ENCODE measurements at places on chromosomes 5 and 9.

DNA sequence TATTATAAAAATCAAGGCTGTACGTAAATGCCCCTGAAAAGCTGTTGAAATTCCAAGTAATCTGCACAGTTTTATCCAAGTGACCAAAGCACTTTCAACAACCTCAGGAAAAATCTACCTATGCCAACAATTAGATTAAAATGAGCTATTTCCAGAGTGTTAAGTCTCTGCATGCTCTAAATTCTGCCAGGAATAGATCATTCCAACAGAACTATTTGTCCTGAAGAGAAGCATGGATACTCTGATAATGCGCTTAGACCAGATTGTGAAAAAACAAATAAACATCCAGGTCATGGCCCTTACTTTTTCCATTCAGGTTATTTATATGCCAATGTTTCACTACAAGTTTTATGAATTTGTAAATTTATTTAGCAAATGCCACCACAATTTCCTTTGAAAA is 59.1 kb downstream of the PLK2 start:
- DNase-seq, result no peak

GRCh38 chr5:113162208-113162607 is 185.6 kb downstream of the DCP2 start:
- DNase-seq, result no peak

DNA sequence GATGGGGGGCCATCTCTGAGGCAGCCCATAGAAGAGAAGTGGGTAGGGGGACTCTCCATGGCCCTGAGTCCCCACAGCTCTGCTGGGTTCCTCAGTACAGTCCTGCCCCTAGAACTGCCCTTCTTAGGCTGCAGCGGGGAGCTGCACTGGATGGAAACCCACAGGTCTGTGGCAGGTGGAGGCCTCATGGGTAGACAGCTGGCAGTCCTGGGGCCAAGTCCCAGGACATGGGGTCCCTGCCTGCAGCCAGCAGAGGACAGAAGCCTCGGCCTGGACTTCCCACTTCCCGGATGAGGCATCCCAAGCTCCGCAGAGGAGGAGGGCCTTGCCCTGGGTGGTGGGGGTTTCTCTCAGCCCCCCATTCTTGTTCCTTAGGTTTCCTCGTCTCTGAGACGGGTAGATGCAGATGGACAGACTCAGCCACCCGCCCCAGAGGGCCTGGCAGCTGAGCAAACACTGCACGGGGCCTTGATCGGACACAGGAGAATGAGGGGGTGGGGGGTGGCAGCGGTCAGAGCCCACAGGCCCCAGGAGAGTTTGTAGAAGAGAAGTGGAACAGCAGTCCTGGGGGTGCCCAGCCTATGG is 153.8 kb downstream of the C9orf50 start:
- no peak for DNase-seq

DNA sequence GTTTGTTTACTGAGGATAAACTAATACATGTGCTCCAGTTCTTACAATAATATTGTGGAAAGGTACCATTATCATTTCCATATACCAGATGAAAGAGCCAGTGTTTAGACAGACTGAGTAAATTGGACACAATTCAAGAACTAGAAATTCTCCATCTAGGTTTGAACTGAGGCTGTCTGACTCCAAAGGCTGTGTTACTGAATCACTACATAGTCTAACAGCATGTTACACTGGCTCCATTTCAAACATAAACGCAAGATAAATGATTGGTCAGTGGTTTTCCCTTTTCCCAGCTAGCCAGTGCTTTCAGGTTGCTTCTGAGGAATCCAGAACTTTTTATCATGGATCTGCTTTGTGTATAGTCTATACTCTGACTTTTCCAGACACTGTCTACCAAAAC is 8.1 kb downstream of the SPDL1 start:
- no peak for DNase-seq

DNA sequence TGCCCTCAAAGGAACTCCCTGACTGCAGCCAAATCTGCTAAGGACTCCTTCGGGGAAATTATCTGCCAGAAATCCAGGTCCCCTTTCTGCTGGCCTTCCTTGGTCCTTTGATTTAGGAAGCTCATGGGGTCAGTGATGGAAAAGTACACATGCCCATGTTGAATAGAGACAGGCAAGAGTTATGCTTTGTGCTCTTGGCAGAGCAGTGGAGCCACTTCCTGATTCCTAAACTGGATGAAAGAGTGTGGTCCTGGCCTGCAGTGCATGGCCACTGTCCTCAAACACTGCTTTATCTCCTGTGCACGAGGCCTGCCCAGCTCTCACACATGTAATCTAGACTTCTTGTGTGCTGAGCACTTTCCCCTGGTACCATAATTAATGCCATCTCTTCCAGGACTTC is 2.0 kb upstream of the EBF1 start:
- no peak for DNase-seq

DNA sequence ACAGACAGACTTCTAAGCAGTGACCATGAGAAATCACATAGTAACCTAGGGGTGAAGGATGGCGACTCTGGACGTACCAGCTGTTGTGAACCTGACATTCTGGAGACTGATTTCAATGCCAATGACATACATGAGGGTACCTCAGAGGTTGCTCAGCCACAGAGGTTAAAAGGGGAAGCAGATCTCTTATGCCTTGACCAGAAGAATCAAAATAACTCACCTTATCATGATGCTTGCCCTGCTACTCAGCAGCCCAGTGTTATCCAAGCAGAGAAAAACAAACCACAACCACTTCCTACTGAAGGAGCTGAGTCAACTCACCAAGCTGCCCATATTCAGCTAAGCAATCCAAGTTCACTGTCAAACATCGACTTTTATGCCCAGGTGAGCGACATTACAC is 38.0 kb upstream of the CCDC152 start:
- DNase-seq, result no peak

DNA sequence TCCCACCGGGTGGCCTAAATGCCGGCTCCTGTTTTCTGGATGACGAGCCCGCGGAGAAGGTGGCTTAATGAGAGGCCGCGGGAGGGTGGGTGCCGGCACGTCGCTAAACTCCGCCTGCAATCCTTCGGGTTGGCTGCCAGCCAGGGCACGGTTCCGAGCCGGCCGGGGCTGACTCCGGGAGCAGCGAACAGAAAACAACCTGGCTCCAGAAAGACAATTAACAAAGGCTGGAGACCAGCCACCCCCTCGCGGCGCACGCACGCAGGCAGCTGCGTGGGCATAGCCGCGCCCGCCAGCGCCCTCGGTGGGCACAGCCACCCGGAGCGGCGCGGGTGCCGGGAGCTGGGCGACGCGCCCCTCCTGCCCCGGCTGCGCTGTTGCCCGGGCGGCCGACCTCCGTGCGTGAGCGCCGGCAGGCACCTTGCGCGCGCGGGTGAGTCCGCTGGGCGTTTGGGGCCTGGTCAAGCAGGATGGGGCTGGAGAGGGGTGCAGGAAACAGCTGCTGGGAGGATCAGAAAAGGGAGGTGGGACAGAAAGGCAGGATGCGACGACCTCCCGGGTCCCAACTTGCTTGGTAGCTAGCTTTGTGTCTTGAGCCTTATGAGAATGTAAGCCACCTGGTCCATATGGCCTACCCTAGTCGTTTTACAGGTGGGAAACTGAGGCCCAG is at the start of gene ARHGEF37:
ARHGEF37 (plus strand) TSS at position 307 of the 670 bp plus-strand sequence. CDS start 16,272 bp downstream, outside the sequence.
- DNase-seq, result peak; percentile 79

DNA sequence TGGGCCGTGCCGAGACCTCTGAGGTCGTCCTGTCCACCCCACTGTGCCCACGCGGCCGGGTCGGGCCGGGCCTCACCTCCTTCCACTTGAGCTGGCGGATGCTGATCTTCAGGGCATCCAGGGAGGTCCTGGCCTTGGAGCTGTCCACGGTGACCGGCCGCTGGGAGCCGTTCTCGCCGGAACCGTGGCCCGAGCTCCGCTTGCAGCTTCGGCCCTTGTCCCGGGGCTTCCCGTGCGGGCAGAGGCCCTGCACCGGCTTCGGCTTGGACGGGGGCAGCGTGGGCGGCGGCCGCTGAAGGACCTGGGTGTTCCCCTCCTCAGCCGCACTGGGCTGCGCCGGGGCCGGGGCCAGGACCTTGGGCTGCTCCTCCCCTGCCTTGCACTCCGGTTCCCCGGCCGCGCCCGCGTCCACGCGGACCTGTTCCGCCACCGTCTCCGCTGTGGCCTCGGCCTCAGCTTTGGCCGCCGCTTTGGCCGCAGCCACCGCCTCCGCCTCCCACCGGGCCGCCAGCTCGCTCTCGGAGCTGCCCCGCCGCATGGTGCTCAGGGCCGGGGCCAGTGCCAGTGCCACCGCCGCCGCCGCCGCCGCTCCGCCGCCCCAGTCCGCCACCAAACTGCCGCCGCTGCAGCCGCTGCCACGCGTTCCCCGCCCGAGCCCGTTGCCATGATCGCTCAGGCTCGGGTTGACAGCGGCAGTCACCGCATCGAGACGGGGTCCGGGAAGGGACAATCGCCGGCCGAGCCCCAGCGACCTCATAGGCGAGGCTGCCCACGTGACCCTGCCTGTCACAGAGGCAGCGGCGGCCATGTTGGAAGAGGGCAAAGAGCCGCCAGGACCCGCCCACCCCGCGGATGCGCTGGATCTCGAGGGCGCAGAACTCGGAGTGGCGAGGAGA is at the start of gene TTLL11:
TTLL11 (minus strand) TSS at position 698 of the 896 bp plus-strand sequence; CDS start at position 538, 160 bp downstream.
- DNase-seq, result peak; percentile 94

DNA sequence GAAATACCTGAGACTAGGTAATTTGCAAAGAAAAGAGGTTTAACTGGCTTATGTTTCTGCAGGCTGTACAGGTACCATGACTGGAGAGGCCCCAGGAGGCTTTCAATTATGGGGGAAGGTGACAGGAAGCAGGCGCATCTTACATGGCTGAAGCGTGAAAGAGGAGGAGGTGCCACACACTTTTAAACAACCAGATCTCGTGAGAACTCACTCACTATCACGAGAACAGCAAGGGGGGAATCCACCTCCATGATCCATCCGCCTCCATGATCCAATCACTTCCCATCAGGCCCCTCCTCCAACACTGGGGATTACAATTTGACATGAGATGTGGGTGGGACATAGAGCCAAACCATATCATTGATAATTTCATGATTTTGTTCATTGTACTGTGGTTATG is 2.5 kb upstream of the MED27 start:
- no peak for DNase-seq

DNA sequence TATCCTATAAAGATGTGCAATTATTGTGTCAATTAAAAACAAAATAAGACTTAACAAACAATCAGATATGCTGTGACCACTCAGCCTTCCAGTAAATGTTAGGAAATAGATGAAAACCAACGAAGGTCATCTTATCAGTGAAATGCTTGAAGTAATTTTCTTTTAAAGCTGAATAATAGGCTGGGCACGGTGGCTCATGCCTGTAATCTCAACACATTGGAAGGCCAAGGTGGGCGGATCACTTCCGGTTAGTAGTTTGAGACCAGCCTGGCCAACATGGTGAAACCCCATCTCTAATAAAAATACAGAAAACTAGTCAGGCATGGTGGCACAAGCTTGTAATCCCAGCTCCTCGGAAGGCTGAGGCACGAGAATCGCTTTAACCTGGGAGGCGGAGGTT is 31.2 kb downstream of the NLN start:
- no peak for DNase-seq

DNA sequence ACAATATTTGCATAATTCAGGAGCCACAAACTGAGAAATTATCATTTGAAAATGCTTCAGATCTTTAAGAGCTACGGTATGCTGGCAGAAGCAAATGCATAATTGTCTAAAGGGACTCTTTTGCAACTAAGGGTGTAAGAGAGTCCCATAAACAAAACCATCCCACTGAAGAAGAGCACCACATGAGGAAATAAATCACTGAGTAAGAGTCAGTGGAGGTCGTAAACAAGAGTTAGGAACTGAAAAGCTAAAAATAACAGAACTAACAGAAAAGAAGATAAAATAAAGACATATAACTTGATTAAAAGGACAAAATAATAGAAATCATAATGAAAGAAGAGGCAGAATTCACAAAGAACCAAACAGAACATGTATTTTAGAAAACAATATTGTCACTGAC is 3.5 kb upstream of the SMC2 start:
- no peak for DNase-seq

DNA sequence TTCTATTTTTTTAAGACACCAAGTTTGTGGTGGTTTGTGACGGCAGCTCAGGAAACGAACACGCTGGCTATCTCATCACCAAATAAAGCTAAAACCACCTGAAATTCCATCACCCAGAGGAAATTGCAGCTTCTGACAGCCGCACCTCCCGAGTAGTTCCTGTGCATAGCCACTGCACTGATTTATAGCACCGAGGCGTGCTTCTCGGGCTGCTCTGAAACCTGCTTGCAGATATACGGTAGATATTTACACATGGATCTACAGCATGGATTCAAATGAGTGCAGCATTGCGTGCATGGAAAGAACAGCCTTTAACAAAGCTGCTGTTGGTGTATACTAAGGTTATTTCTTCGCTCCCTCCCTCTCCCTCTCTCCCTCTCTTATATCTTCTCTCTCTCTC is 153.8 kb downstream of the PHF2 start:
- no peak for DNase-seq

DNA sequence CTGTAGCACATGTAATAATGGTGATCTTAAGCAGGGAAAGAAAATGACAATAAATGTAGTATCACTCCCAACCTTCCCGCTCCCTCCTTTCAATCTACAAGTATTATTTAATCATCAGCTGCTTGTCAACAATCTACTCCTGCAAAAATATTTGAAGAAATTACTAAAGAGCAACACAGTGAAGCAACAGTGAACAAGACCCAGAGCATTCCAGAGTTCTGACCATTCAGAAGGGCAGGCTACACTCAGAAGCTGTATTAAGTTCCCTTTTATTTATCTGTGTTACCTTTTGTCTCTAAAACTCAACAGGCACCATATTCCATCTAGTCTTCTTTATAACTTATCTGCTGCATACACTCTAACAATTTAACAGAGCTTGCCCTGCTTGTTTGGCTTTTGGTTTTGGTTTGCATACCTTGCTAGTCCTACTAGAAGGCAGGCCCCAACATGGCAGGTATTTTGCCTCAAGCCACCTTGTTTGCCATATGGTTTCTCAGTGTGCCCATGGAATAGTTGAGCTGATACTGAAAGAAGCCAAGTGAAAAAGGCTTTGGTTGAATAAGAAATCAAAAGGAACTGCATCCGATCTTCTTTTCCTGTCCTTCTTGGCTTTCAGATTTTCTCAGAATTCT is 253.9 kb downstream of the CEMIP2 start:
- DNase-seq, result no peak

DNA sequence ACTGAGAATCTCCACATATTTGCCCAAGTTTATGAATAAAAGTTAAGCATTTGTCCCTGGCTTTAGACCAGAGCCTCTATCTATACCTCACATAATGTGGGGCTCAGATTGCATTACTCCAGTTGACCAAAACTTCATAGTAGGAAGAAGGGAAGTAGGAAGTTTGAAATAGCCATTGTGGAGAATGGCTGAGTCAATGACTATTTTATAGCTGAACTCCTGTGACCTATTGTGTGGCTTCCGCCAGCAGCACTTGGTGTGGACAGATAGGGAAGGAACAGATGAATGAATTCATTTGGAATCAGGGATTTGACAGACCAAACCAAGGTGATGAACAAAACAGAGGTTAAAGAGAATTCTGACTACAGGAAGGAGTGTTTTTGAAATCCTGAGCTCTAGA is 92.9 kb upstream of the LPAR1 start:
- DNase-seq, result no peak

GRCh38 chr9:15010581-15010980 is 100.4 kb upstream of the FREM1 start:
- DNase-seq, result no peak

GRCh38 chr5:91477408-91477807 is 94.3 kb upstream of the ARRDC3 start:
- DNase-seq, result no peak
